ENCODE measurements at places on chromosomes 4 and X.

DNA sequence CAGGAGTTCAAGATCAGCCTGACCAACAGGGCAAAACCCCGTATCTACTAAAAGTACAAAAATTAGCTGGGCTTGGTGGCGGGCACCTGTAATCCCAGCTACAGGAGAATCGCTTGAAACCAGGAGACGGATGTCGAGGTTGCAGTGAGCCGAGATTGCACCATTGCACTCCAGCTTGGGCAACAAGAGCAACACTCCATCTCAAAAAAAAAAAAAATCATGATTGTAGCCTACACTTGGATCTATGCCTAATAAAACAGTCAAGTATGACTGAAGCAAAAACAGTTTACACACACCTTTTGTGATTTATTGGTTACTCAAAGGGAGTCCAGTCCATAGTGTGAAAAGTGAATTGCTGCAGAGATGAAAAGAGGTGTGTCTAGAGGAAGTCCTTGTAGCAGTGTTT, 34.7 kb upstream of the TASL start:
- no peak for DNase-seq

DNA sequence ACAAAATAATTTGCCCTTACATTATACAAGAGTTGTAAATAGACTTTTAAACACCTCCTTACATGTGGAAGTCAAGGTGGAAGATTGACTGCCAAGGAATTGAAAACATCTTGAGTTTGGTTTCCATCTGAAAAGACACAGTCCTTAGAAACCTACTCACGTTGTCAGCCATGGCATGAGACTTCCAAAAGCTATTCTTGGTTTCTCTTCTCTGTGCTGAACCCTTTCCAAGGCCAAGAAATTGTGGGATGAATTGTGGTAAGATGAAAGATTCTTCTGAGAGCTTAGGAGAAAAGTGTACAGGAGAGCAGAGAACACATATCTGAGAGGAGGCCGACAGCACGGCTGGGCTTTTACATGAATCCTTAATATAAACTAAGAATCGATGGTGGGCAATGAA, 370.0 kb downstream of the FBXW7 start:
- DNase-seq, result no peak

- no peak for DNase-seq
These were observed 84.0 kb upstream of the PPP2R3B start for GRCh38 chrX:470686-471085.

GRCh38 chr4:78237360-78237759, 180.2 kb downstream of the FRAS1 start:
- DNase-seq, result no peak

- no peak for DNase-seq
These were observed 138.0 kb downstream of the NSUN7 start for GRCh38 chr4:40887764-40888131.

- DNase-seq, result no peak
These were observed 5.7 kb upstream of the SEPSECS start for GRCh38 chr4:25165916-25166315.

DNA sequence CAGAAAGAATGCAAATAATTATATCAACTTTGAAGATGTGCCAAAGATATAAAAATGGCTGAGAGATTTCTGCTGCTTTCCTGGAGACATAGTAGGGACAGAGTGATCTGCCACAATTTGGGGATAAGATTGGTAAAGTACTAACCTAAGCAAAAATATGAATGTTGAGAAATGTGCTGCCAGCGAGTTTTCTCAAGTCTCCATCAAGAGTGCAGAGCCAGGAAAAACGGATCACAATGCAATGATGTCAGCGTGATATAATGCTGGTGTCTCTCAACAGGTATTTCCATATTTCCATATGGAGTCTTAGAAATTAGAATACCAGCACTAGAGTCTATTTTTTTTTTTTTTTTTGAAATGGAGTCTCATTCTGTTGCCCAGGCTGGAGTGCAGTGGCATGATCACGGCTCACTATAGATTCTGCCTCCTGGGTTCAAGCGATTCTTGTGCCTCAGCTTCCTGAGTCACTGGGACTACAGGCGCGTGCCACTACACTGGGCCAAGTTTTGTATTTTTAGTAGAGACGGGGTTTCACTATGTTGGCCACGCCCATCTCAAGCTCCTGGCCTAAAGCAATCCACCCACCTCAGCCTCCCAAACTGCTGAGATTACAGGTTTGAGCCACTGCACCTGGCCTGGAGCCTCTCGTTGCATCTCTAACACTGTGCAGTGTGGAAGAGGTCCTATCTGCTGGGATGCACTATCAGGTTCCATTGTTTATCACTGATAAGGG, 893.5 kb downstream of the TRIML1 start:
- DNase-seq, result no peak

- DNase-seq, result no peak
These were observed 71.2 kb downstream of the SUPT20HL2 start for GRCh38 chrX:24242649-24243175.

GRCh38 chrX:130247996-130248395, 20.7 kb downstream of the ZNF280C start:
- DNase-seq, result no peak

- DNase-seq, result peak; percentile 62
These were observed 74.8 kb upstream of the BCOR start for GRCh38 chrX:40172401-40173142.

DNA sequence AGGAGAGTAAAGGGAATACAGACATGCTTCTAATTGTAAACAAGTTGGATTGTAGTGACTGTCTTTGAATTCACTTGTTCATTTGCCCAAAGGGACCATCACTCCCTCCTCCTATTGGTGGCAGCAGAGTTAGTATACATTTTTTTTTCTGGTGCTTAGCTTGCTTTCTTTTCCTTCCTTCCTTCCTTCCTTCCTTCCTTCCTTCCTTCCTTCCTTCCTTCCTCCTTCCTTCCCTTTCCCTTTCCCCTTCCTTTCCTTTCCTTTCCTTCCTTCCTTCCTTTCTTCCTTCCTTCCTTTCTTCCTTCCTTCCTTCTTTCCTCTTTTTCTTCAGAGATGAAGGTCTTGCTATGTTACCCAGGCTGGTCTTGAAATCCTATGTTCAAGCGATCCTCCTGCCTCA, 94.8 kb upstream of the ATP6AP2 start:
- DNase-seq, result no peak

GRCh38 chr4:5753366-5753765, 42.4 kb downstream of the EVC start:
- no peak for DNase-seq

- DNase-seq, result no peak
These were observed 47.3 kb downstream of the SLAIN2 start for GRCh38 chr4:48388525-48389154.

GRCh38 chr4:83574247-83574646, 38.3 kb downstream of the GPAT3 start:
- DNase-seq, result no peak

DNA sequence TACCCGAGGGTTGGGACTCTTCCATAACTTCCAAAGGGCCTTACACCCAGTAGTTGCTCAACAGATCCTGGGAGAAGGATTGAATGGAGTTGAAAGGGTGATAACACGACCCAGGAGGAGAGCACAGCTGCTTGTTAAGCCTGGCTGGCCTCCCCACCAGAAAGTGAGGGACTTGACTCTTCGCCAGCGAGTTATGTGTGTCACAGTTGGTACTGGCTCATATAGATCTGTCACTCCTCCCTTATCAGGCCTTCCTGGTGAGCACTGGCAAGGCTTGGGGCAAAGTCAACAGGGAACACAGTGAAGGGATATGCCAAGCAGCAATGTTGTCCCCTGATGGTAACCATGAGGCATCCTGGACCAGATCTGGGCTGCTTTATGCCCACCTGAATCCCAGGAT, 35.8 kb downstream of the APLN start:
- no peak for DNase-seq

GRCh38 chr4:10047967-10048366, 26.7 kb upstream of the SLC2A9 start:
- no peak for DNase-seq

- no peak for DNase-seq
These were observed 256.1 kb downstream of the THOC2 start for GRCh38 chrX:123476611-123477219.

GRCh38 chr4:38523524-38524448, 140.2 kb upstream of the KLF3 start:
- DNase-seq, result peak; percentile 66

GRCh38 chr4:48403358-48403757, 62.0 kb downstream of the SLAIN2 start:
- no peak for DNase-seq

DNA sequence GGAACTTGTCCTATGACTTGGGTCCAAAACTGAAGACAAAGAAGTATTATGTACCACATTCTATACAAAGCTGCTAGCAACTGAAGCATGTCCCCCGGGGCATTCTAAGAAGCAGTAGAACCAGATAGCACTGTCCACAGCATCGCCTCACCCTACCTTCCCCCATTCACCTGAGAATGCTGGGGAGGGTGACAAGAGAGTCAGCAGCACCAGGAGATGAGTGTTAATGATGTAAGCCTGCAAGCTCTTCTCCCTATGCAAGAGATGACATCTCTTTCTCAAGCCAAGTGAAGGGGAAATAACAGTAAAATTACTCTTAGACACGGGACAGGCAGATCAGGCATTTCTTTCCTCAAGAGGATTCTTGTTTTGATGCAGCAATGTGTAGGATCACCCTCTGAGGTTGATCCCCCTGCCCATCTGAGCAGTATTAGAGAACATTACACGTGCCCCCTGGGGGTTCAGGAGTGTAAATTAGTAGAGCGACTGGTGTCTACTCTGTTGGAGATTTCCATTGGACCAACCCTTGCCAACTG, 13.9 kb upstream of the TLR1 start:
- no peak for DNase-seq

GRCh38 chrX:20263474-20263873, 3.2 kb downstream of the RPS6KA3 start:
- no peak for DNase-seq

GRCh38 chr4:85039526-85039925, 73.0 kb upstream of the WDFY3 start:
- DNase-seq, result no peak

DNA sequence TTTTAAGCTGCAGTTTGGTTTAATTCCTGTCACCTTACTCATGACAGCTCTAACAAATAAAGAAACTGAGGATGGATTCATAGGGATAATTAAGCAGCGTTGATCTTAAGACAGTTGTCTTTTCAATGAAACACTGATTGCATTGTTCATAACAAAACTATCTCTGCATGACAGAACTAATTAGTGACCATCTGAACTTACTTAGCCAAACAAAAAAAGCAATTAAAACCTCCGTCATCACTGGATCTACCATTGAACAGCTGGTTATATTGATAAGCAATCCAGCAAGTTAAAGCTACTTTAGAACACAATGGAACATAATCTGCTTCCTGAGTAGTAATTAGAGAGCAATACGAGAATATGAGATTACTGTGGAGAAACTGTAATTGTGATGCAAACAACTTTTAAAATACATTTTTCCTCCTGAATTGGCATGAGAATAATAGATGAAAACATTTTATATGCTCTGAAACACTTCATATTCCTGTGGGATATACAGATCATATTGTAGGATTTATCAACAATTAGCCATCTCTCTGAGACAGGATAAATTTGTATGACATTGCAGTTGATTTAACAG, 2576.8 kb downstream of the PCDH7 start:
- no peak for DNase-seq
